H7 (cell line): ENCODE measurements at places on chromosomes 16 and 17. TPM values are rescaled to one million over a fixed set of nuclear protein-coding genes. Genes with fewer than 3 reads are reported as not detected.

CMTM2 gene
- total RNA-seq, result 0.48 TPM in 1 of 2 replicates, not detected in the other

DNA sequence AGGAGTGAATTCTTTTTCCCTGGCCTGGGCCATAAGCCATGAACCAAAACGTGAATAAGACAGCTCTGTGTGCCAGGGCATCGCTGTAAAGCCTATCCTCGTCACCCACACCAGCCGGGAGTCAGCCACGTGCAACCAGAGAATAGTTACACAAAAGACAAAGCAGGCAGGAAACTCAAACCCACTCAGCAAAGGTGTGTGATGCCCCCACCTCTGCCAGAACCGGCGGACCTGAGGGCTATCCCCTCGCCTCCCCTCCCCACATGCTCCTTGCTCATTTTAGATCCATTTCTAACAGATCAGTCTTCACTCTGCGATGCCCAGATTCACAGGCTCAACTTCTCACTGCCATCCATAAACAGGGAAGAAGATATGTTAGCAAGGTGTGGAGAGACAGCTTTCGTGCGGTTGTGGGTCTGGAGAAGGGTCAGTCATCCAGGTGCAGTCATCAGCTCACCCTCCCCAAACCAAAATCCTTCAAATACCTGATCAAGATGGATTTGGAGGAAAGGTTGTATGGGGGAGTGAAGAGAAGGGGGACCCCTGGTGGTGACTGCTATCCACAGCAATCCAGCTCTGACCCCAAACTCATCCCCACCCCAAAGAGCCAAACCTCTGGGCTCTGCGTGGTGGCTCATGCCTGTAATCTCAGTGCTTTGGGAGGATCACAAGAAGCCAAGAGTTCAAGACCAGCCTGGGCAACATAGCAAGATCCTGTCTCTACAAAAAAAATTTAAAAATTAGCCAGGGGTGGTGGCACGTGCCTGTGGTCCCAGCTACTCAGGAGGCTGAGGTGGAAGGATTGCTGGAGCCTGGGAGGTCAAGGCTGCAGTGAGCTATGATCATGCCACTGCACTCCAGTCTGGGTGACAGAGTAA lies 219.2 kb downstream of the C16orf78 start:
- DNase-seq, result peak; percentile 88

DNA sequence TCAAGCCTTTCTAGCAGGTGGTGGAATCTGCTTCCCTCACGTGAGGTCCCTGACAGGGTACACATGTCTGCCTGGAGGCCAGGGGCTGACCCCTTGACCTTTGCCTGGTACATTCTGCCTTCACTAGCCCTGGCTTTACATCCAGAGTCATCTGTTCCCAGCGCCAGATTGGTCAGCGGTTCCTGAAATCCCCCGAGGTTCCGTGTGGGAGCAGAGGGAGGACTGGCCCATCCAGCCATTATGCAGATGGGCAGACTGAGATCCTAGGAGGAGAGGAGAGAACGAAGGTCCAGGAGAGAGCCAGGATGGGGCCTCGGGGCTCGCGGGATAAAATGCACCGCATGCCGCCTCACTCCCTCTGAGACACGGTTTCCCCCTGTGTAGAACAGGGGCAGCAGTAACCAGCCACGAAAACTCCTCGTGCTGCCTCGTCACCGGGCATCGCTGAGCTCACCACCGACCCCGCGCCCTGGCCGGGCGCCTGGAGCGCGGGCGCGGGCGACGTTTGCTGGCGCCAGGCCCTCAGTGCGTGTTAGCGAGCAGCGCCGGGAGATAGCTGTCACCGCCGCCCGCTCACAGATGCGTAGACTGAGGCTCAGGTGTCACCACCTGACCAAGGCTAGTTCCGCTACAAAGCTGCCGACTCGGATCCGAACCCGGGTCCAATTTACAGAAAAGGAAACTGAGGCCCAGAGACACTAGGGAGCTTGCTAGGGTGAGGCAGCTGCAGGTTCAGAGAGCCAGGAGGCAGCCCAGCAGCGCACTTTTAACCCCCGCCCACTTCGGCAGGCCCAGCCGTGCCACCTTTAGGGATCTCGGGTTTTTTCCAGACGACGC lies 811 bp upstream of the MAP2K3 start:
- DNase-seq, result peak; percentile 68

- no peak for DNase-seq
Observed at GRCh38 chr17:1376061-1376460, 24.0 kb downstream of the YWHAE start.
